ENCODE measurements at places on chromosomes 1 and 21. TPM values are rescaled to one million over a fixed set of nuclear protein-coding genes. Genes with fewer than 3 reads are reported as not detected.

- DNase-seq = no peak
Measured at GRCh38 chr1:72129869-72130268, 152.5 kb downstream of the NEGR1 start.

DNA sequence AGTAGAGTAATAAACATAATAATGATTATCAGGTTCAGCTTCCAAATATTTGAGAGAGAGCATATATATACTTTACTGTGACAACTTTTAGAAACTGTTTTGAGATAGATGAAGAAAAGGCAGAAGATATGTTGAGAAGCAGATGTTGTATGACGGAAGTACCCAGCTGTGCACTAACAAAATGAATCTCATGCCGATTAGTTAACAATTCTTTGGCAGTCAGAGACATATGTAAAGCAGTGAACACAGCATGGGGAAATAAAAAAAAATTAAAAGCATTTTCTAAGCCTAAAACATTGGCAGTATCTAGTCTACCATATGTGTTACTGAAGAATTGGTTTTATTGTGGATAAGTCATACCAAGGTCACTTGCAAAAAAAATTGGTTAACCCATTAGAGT is 51.8 kb downstream of the MAGI3 start:
- DNase-seq = peak; percentile 87

DNA sequence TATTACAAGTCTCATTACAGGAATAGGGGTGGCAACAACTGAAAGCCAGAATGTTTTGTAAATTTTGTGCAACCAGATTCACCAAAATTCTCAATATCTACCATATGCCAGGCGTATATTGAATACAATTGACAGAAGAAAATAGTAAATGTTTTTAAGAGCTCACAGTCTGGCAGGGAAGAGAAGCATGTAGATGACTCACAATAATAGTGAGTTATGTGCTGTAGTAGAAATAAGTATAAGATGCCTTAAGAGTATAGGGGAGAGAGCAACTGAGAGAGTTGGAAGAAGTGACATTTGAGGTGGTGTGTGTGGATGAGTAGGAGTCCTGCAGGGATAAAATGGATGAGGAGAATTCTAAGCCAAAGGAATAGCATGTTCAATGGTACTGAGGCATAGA is 170.5 kb upstream of the FGGY start:
- DNase-seq = no peak

Gene DBT
- total RNA-seq = 16.8 TPM

Gene C1QB
- total RNA-seq = not detected

Gene SHE
- total RNA-seq = not detected

DNA sequence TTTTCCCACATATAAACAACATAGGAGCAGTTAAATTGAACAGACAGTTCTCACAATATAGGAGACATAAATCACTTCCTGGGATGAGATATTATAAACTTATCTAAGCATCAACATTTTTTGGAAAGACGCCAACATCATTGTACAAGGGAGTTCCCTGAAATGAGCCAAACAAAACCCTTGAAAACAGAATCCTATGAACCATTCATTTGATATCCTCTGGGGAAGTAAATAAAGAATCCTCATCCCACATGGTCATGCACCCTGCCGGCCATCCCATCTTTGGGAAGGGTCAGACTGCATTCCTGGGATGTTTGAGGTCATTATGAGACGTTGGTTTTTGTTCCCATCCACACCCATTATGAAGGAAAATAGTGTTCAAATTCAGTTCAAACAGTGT is 111.8 kb upstream of the USP25 start:
- peak; percentile 22 for DNase-seq

Gene TTC34
- 1.5 TPM for total RNA-seq

Gene GREM2
- not detected for total RNA-seq
